ENCODE measurements at places on chromosomes 7 and 10.

DNA sequence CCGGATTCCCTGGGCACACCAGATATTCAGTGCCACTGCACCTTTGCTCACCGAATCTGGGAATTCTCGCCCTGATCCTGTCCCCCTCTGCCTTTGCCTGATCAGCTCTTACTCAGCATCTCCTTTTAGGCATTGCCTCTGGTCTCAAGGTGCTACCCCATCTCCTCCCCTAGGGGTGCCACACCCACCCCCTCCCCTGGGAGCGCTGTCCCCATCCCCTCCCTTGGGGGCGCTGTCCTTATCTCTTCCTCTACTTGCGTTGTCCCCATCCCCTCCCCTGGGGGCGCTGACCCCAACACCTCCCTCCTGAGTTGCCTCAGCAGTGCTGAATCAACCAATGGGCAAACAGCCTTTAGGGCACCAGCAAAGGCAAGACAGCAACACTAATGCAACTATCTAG lies 686.9 kb upstream of the FOXK1 start:
- DNase-seq, result no peak

DNA sequence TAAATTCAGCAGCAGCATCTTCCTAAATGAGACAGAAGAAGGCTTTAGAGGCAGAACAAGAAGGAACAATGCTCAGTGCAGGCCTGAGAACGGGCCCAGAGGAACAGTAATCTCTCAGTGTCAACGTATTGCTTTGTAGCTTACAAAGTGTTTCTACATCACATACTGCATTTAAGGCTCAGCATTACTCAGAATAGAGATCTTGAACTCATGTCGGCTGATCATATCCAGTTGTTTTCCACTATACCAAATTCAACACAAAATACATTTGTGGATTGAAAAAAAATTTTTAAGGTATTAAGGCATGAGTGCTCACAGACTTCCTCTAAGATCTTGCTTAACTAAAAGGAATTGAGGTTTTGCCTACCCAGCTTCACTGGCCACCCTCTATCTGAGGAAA lies 325.1 kb downstream of the HPSE2 start:
- DNase-seq, result no peak

- no peak for DNase-seq
Measured at GRCh38 chr7:151403764-151404163, 6.1 kb downstream of the WDR86 start.

DNA sequence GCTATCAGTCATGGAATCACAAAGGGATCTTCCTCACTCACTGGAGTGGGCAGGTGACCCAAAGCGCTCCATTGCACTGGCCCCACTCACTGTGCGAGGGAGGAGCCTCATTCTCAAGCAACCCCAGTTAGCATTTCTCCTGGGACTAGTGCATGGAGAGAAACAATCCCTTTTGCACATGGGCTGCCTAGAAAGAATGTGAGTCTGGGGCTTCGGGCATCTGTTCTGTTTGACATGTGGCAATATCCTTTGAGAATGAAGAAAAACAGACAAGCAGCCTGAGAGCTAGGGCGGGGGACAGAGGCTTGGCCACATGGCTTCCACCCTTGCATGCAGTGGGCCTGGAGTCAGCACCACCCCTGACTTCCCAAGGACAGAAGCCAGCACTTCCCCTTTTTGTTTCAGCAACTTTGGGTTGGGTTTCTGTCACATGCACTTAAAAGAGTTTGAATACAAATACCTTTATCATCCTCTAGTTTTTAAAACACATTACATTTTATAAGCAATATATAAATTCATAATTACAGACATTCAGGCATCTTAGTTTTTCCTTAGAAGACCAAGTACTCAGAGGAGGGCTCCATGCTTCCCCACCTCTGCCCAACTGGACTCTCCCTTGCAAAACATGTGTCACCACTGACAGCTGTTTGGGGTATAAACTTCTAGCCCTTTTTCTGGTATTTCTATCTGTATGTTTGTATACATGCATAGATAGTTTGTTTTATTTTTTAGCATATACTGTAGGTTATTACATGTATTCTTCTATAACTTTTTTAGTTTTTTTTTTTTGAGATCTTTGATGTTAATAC lies 73.8 kb downstream of the RBM20 start:
- DNase-seq, result no peak

GRCh38 chr7:70263471-70264255 lies 665.4 kb downstream of the AUTS2 start:
- no peak for DNase-seq

- no peak for DNase-seq
Measured at GRCh38 chr10:48599830-48600134, 5.1 kb downstream of the ARHGAP22 start.

DNA sequence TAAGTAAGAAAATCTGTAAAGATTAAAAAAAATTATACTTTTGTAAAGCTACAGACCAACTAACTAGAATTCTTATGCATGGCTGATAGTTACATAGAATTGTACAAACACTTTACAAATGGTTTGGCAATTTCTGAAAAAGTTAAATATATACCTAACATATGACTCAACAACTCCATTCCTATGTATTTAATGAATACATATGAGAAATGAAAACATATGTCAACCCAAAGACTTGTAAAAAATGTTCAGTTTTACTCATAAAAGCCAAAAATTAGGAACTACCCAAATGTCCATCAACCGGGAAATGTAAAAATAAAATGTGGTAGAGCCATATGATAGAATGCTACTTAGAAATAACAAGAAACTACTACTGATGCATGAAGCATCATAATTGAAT lies 152.6 kb upstream of the NRG3 start:
- no peak for DNase-seq

DNA sequence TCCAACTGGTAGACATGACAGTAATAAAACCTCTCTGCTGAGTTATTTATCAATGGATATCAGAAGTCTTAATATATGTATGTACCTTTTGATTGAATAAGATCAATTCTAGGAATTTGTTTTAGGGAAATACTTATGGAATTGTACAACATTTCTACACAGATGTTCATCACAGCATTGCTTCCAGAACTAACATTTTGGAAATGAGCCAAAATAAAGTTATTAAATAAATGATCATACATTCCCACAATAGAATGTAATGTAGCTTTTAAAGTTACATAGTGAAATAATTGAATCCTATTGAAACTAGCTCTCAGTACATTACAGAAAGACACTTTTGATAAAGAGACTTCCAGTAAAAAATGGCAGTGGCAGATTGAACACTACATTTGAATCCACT lies 481.6 kb upstream of the LRRN3 start:
- no peak for DNase-seq

DNA sequence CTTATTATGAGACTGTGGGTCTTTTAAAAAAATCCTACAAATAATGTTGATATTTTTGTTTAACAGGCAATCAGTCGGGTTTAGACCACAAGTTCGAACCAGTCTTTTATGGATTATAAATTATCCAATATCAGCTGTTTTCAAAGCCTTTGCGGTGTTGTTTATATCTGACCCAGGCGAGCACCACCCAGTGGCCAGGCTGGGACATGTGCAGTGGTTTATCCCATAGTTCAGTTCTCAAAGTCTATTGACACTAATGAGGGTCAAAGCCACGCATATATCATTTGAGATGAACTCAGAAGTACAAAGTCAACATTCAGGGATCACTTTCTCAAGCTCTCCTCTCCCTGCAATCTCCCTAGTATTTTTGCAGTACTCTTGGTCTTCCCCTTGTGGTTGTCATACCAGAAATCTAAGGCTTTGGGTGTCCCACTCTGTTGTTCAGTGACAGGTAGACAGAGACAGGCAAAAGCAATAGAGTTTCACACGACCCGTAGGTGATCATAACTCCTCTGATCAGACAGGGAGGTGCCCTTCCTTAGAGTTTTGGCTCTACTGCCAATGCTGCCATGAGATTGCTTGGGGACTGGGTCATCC lies 117.4 kb upstream of the POM121L12 start:
- no peak for DNase-seq

DNA sequence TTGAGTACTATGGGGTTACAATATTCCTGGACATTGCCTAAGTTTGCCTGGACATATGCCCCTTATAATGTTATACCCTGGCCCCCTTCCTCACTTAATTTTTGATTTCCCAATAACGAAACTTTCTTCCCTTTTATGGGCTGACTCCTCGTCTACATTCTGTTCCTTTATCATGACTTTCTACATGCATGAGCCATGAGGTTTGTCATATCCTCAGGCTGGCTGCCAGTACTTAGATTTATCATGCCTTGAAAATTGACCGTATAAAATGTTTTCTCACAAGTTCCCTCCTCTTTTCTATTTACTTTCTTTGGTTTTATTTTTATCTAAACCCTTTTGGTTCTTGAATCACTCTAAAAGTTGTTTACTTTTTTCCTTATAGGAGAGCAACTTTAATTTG lies 4.7 kb downstream of the DNAH11 start:
- no peak for DNase-seq

GRCh38 chr7:157612664-157613561 lies 276.1 kb downstream of the DNAJB6 start:
- peak; percentile 38 for DNase-seq

DNA sequence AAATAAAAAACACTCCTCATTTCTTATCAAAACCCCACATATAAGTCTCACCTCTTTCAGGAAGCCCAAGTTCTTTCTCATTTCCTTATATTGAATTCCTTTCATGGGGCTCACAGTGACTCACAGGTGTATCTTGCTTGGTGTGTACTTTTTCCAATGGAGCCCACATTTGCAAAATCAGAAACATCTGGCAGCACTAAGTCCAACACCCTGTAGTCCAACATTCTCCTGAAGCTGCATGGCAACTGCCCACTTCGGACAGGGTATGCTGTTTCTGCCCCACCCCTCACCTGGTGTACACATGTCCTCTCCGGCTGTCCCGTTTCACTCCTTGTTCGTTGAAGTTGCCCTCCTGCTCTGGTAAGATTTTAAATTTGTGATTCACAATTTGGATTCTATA lies 544.1 kb downstream of the SORCS3 start:
- DNase-seq, result no peak

- no peak for DNase-seq
Measured at GRCh38 chr10:99693933-99694583, 34.7 kb downstream of the ENTPD7 start.

DNA sequence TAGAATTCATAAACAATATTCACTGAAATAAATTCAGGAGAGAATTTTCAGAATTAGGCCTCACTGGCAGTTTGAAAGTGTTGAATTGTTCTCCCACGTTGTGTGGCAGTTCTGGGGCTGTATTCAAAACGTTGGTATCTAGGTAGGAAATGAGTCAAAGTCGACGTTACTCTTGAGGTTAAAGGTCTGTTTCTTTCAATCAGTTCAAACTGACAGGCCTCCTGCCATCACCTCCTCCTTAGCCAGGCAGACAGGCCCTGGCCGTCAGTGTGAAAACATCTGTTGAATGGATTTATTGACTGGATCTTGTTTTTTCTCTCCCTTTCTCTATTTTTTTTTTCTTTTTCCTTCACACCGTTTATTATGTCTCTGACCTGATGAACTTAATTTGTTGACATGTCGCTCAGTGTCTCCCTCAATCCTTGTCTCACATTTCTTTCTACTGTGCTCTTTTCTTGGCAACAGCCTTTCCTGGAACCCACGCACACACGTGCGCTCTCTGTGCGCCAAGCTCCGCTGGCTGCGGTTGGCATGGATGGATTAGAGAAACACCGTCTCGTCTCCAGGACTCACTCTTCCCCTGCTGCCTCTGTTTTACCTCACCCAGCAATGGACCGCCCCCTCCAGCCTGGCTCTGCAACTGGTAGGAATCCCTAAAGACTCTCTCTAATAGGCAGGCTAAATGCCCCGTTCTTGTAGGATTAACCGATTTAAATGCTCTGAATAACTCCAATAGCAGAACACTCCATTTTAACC lies 231.7 kb downstream of the HDAC9 start:
- DNase-seq, result peak; percentile 52

GRCh38 chr10:127194599-127194998 lies 1.8 kb downstream of the INSYN2A start:
- no peak for DNase-seq

GRCh38 chr10:26770069-26770468 lies 72.6 kb downstream of the PDSS1 start:
- DNase-seq, result no peak

- no peak for DNase-seq
Measured at GRCh38 chr7:137772748-137773147, 74.0 kb downstream of the DGKI start.

DNA sequence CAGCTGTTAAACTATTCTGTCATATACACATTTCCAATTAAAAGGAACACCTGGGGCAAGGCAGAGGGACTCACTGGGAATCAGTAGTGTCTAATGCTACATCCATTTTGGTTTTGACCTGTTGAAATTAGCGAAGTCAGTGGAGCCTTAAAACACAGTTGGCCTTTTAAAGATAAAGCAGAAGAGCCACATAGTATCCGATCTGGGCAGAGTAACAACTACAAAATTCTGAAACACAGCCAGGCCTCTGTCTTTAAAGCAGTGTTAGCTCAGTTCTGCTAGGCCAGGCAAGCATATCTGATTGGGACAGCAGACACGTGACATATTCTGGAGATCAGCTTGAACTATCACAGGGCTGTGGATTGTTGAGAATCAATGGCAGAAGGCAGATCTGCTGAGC lies 117.5 kb upstream of the WNT16 start:
- DNase-seq, result no peak

- peak; percentile 30 for DNase-seq
Measured at GRCh38 chr7:129665013-129665401, 53.5 kb downstream of the NRF1 start.

DNA sequence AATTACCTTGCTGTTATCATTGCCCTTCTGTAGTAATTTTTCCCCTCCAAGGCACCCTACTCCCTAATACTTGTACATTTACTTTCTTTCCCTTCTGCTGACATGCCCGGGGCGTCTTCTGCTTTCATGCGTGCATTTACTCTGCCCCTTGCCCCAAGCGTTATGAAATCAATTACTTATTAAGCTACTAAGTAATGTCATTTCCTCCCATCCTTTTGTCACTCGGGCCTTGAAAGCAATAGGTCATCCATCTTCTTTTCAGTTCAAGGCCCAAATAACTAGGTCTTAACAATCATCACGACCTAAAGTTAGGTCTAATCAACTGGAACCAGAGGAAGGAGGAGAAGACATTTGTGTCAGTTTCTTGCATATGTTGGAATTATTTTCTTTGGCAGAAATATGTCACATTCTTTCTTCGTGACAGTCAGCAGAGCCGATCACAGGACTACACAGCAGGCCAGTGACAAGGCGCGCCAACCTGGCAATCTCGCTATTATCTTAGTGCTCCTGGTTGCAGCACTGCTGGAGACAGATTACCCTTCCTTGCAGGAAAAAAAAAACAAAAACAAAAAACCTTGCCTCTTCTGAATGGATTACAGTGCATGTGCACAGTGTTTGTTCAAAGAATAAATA lies 179.2 kb downstream of the RELN start:
- DNase-seq, result no peak

- DNase-seq, result peak; percentile 37
Measured at GRCh38 chr10:10870523-10871241, 147.0 kb upstream of the CELF2 start.

DNA sequence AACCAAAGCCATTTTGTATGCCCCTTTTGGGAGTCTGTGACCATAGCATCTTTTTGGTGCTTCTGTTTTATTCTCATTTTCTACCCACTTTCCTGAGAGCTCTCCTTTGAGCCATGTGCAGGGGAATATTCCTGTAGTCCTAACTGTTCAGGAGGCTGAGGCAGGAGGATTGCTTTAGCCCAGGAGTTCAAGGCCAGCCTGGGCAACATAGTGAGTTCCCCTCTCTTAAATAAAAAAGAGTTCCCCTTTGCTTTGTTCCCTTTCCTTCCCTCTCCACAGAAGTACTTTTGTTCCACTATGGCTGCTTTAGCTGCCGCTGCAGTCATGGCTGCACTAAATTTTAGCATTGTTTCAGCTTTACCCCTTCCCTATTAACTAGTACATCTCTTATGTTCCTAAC lies 85.9 kb downstream of the BTAF1 start:
- no peak for DNase-seq
